ENCODE measurements at places on chromosomes 6 and 20. TPM values are rescaled to one million over a fixed set of nuclear protein-coding genes. Genes with fewer than 3 reads are reported as not detected.

DNA sequence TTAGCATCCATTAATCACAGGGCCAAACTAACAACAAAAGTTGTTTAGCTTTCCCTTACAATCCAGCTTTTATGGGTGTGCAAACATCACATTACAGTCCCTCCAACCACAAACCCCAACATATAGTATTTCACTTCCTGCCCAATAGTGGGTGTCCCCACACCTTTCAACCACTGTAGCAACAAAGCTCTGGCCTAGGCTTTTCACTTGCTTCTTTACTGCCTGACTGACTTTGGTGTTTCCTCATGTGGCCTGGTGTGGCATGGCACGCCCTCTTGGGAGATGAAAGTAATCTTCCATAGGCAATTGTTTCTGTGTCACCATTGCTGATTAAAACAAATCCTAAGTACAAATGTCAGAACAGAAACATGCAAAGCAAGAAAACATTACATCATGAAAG is 46.3 kb downstream of the MCM8 start:
- peak overlapping the region; percentile 60 for H3K27ac ChIP-seq
- no peaks in the 10 kb centered on the region for H3K36me3 ChIP-seq
- no peaks in the 10 kb centered on the region for H3K4me1 ChIP-seq
- peak; percentile 22 for DNase-seq

- no peak overlapping the region for H3K4me3 ChIP-seq
- no peaks in the 10 kb centered on the region for H3K27me3 ChIP-seq
- H3K27ac ChIP-seq: no peak overlapping the region
- H3K36me3 ChIP-seq: no peaks in the 10 kb centered on the region
- H3K4me1 ChIP-seq: no peaks in the 10 kb centered on the region
- DNase-seq: no peak
Measured at GRCh38 chr6:44869321-44869897, 458.7 kb upstream of the RUNX2 start.

GRCh38 chr6:112990971-112991370 is 643.8 kb downstream of the RFPL4B start:
- DNase-seq: no peak
- no peaks in the 10 kb centered on the region for H3K27me3 ChIP-seq
- H3K4me3 ChIP-seq: no peak overlapping the region

DNA sequence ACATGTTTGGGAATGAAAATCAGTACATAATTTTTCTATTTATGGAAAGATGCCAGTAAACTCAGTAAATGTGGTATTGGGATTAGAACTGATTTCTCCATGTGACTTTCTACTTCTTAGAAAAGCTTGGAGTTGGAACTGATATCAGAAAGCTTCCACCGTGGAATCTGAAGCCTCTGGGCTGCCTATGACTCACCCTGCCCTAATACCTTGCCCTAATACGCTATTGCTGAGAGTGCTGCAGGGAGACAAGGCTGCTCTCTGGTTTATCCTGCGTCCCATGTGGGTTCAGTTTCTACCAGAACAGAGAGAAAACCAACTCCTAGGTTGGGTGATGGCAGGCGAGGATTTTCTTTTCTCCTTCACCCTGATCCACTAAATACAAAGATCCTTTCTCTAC is 3.3 kb upstream of the STMND1 start:
- no peaks in the 10 kb centered on the region for H3K36me3 ChIP-seq
- DNase-seq: no peak
- no peak overlapping the region for H3K4me3 ChIP-seq
- no peaks in the 10 kb centered on the region for H3K27me3 ChIP-seq

- H3K4me1 ChIP-seq: peaks cover 4% of the 10 kb centered on the region
- H3K4me3 ChIP-seq: peak overlapping the region; percentile 92
- H3K27ac ChIP-seq: peak overlapping the region; percentile 92
- no peak for DNase-seq
- H3K36me3 ChIP-seq: peaks cover 18% of the 10 kb centered on the region
Measured at GRCh38 chr6:44257753-44258324, 511 bp upstream of the SLC35B2 start.

Gene LAMA4
- total RNA-seq: 48.3 TPM

Gene SGK2
- total RNA-seq: 4.5 TPM

Gene SEL1L2
- 0.28 TPM for total RNA-seq

Gene B3GALT4
- 15.8 TPM for total RNA-seq

Gene BEND6
- total RNA-seq: 3.2 TPM

Gene PCSK2
- total RNA-seq: 2.7 TPM

Gene FKBP1A
- total RNA-seq: 103 TPM

All from prostate gland (tissue), 2 donors.